ENCODE measurements at places on chromosomes 6 and 20.

DNA sequence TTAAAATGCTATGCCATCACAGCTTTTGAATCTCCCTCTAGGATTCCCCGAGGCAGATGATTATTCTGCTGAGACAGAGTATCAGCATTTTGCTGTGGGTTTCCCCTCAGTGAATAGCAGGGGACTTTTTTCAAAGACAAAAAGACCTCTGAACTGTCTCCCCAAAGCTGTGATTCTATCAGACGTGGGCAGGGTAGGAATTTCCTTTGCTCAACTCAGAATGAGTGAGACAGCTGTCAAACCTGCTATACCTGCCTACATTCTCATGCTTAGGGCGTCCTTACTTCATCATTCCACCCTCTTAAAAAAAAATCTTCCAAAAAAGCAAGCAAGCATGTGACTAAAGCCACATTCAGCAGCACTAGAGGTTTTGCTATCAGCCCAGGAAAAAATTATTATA is 147.6 kb upstream of the FAM83B start:
- DNase-seq: no peak

- DNase-seq: no peak
These were observed 32.3 kb upstream of the CTNNBL1 start for GRCh38 chr20:37661519-37661918.

DNA sequence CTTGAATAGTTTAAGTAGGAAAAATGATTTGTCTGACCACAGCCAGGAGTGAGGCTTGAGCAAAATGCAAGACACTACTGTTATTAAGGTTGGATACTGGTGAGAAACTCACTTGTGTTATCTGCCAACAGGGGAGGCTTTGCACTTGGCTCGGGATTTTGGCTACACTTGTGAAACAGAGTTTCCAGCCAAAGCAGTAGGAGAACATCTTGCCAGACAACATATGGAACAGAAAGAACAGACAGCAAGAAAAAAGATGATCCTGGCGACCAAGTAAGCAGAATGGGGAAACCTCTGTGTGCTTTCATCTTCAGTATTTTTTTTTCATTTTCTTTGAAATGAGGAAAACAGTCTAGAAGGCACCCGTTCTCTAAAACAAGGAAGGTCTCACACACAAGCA is 31.6 kb downstream of the TFAP2D start:
- DNase-seq: no peak

- no peak for DNase-seq
These were observed 2.1 kb downstream of the ZNF341 start for GRCh38 chr20:33733654-33734576.

- DNase-seq: no peak
These were observed at the start of gene SLC26A8 for GRCh38 chr6:36023996-36024795. Gene SLC26A8 (minus strand): TSS chr6:36024641. CDS start chr6:36019707, 4,934 bp downstream.
